ENCODE measurements at places on chromosomes 1 and 21.

DNA sequence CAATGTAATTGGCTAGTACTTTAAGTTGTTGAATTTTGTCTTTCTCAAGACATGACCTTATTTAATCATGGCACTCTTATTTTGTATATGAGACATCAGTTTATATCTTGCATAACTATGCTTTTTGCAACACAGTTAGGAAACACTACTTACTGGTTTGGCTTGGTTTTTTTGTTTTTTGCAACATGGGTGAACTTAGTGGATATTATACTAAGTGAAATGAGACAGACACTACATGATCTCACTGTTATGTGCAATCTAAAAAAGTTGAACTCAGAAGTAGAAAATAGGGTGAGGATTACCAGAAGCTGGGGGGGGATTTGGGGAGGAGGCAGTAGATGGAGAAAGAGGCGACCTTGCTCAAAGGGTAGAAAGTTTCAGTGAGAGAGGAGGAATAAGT is 132.1 kb downstream of the PLA2G4A start:
- no peak for DNase-seq

DNA sequence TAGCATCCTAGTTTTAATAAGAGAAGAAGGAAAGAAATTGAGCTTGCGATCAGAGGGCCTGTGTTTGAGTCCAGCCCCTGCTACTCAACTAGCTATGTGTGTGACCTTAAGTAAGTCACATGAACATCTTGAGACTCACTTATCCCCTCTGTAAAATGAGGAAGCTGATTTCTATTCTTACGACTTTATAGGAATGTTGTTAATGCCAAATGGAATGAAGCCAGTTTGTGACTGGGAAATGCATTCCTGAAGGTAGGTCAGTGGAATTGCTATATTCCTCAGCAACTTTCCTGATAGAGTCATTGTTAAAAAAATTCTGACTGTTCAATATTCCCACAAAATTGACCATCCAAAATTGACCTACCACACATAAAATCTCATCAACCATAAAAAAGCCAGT is 14.9 kb downstream of the FASLG start:
- DNase-seq, result no peak

DNA sequence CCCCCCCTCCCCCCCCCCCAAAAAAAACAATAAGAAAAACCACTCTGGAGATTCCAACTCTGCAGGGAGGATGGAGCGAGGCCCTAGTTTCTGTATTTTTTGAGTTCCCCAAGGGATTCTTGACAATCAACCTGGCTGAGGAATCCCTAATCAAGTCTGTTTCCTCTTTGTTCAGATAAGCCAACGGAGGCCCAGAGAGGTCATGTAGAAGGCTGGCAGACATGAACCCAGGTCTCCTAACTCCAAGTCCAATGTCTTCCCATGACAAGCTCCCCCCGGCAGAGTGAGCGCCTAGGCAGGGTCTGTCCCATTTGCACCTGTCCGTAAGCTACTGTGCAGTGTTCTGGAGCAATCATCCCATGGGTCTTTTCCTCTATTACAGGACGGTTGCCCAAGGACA is 39.5 kb downstream of the LRRC71 start:
- no peak for DNase-seq

- peak; percentile 82 for DNase-seq
These were observed 334.4 kb downstream of the SRGAP2C start for GRCh38 chr1:121519042-121519755.

GRCh38 chr1:71002709-71003475 is 44.7 kb downstream of the PTGER3 start:
- DNase-seq, result no peak

DNA sequence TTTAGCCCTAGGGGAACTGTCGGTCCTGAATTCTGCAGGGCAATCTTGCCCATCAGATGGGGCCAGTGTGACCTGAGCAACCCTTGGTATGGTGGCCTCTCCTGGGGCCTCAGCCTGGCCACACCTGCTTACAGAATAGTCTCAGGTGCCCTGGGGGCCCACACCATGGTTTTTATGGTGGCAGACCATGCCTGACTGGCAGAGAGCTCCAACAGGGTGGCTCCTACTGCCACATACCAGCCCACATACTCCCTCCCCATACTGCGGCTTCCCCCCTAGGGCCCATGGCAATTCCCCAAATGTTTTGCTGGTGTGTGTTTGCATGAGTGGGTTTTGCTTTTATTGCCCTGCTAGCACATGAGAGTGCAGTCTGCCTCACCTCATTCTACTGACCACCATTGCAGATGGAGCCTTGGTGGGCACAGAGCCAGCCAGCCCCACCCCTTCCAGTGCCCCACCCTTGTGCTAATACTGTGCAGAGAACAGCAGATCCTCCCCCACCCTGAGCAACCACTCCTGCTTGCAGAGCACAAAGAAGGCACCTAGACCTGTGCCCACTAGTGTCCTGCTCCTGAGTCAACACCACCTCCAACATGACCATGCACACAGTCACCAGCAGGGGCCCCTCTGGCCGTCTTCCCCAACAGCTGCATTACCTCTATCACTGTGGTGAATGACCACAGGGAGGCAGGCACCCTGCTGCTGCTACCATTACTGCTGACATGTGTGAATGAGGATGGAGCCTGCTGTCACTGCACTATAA is 86.8 kb downstream of the GDAP2 start:
- no peak for DNase-seq

DNA sequence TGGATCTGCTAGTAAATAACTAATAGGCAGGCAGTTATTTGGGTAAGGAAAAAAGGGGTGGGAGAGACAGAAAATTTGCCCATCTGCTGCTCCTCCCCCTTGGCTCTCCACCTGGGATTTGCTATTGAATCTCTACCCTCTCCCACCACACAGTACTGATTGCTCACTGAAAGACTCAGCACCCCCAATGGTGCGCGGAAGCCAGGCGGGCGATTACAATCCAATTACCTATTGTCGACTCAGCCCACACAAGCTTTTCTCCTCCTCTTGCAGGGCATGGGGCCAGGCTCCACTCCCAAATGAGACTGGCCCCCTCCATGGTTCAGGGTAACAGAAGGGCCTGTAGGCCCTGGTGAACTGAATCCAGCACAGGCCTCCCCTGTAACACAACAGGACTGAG is 2.7 kb upstream of the HMGN2 start:
- DNase-seq, result no peak

DNA sequence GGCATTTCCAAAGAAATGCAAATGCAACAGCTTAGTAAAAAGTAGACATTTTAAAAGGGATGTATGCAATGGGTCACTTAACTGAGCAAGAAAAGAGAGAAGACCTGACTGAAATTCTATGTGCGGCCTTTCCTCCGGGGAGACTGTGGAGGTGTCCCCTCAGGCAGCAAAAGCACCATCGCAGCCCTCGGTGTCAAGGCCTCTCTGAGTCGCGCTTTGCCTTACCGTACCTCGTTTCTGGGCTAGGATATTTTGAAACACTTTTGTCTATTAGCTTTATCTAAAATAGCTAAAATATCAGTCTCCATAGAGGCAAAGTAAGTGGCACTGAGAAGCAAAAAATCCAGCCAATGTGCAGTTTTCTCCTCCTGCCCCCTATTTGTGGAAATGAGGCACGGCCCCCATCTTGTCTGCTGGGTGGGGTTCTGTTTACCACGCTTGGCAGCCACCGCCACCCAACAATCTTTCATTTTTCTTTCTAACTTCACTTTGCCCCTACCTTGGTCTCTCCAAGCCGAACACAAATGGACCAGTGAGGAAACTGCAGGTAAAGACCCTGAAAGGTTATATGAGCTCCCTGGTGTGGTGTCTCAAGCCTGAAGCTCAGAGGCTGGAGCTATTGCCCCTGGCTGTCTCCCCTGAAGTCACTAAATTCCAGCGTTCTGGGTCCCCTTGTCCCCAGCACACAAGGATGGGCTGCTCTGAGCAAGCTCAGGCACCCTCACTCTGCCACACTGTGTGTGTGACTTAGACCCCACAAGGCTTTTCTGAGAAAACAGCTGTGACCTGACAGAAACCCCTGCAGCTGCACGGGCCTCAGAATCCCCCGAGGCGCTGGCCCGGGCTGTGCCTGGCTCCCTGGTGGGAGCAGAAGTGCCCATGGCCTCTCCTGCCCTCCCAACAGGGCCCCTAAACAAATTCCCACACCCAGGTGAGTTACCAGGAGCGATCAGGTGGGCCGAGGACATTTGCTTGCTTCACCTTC is 1.6 kb downstream of the CD247 start:
- DNase-seq, result no peak

- DNase-seq, result no peak
These were observed 35.4 kb upstream of the COL24A1 start for GRCh38 chr1:86191958-86192357.

GRCh38 chr1:67347688-67348472 is 40.2 kb downstream of the IL12RB2 start:
- DNase-seq, result peak; percentile 60

DNA sequence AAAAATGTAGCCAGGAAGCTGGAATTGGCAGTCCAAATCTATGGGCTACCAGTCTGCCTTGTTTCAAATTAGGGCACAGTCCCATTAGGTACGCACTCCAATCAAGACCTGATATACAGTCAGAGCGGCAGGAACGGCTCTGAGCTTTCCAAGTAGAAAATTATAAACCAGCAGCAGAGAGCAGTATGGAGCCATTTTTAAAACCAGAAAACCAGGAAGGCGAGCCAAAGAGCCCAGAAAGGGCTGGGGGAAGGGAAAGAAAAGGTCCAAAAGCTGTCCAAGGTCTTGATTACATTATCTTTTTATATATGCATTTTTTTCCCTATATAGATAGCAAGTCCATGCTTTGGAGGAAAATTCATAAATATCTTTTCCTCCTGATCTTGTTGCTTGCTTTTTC is 719.0 kb downstream of the RWDD3 start:
- DNase-seq, result peak; percentile 39

DNA sequence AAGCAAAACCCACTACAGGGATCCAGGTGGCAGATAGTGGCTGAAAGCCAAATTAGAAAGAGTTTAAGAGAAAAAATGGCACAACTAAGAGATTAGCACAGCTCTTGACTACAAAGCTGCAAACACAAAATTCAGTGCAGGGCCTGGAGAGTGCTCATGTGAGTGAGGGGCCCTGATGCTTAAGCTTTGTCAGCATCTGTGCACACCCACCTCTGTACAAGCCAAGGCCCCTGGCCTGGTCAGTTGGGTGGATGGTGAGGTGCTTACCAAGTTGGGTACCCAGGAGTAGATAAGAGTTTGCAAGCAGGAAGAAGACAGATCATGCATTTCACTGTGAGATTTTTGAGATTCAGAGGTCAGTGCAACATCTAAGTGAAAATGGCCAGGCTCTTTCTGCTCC is 62.7 kb upstream of the ATP1B1 start:
- DNase-seq, result no peak

GRCh38 chr21:18460979-18461378 is 57.4 kb upstream of the TMPRSS15 start:
- DNase-seq, result no peak

GRCh38 chr1:225977937-225978748 is 21.0 kb downstream of the SDE2 start:
- no peak for DNase-seq

- no peak for DNase-seq
These were observed 13.3 kb upstream of the LRRC8D start for GRCh38 chr1:89807503-89807902.

- DNase-seq, result no peak
These were observed 175.9 kb upstream of the KCND3 start for GRCh38 chr1:112165375-112165774.

GRCh38 chr1:32716312-32717148 is 14.0 kb upstream of the SYNC start:
- peak; percentile 96 for DNase-seq

DNA sequence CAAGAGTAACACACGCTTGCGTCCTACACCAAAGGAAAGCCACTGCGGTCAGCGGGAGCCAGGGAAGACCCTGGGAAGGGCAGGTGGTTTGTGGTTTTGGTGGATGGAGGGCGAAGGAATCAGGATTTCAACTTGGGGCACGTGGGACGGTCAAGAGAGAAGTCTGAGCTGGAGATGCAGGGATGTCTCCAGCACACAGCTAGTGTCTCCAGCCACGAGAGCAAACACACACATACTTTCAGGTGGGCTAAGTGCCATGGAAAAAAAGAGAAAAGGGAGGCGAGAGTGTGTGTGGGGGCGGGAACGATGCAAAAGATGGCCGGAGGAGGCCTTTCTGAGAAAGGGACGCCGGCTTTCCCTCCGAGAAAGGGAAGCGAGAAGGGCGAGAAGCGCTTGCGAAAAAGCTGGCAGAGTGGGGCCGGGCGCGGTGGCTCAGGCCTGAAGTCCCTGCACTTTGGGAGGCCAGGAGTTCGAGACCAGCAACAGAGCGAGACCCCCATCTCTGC is 1.4 kb upstream of the SRRM1 start:
- no peak for DNase-seq

DNA sequence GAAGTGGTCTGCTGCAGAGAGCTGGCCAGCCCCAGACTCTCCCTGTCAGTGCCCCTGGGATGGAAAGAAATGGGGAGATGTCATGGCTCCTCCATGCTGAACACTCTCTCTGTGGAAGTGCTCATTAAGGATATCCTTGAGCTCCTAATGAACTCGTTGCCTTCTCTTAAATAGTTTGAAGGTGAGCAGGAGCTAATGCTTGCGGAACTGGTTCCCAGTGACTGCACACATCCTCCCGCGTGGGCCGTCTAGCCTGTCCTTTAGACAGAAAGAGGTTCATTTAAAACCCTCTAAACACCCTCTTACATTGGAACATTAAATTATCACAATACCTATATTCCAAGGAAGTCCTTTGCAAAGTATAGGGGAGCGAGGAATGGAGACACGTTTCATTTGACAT is 5.9 kb upstream of the WDR64 start:
- no peak for DNase-seq

GRCh38 chr1:200895443-200895789 is 716 bp downstream of the INAVA start:
- no peak for DNase-seq

DNA sequence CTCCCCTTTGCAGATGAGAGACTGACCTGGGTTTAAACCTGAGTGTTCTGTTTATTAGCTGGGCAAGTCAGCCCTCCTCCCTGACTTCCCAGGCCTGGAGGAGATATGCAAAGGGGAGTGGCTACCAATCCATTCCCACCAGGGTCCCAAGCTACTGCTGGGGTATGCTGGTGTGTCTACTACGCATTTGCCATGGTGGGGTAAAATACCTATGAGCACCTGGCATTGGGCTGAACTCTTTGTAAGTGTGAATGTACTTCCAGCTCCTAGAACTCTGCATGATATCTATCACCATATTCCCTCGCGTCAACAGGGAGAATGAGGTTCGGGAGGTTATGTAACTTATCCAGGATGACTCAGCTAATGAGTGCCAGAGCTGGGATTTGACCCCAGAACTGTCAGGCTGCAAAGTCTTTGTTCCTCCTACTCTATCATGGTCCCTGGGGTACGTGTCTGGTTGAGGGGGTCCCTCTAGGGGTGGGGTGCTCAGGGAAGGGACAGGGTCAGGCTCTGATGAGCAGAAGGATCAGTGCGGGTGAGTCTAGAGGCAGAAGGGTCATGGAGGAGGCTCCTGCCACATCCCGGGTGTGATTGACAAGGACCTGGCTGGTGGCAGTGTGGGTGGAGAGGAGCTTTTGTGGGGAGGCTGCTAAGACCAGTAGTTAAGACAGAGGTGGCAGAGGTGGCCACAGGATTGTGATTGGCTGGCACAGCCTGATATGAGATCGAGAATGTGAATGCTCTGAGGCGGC is 16.7 kb downstream of the AMPD2 start:
- DNase-seq, result peak; percentile 1

Data from HAP-1 (cell line).